ENCODE measurements at places on chromosomes 5 and 9.

DNA sequence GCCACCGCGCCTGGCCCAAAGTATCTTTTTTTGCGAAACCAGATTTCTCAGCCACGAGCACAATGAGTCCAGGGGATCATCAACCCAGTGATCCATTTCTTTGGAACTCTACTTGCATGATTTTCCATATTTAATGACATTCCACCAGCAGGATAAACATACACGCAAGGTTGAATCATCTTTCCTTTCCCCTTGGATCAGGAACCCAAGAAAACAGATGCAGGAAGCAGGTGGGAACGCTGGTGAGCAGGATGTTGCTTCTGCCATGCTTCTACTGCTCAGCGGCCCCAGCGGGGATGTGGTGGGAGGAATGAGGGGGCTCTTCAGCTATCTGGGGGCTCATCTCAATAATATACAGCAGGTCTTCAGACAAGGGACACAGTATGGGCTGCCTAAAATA is 118.2 kb downstream of the SEC61B start:
- DNase-seq, result no peak

GRCh38 chr5:138469540-138470321 is 4.5 kb downstream of the EGR1 start:
- DNase-seq, result no peak

- no peak for DNase-seq
Measured at GRCh38 chr5:141434006-141434405, 3.7 kb downstream of the PCDHGA12 start.

GRCh38 chr9:101566904-101567724 is 27.7 kb downstream of the PPP3R2 start:
- no peak for DNase-seq

DNA sequence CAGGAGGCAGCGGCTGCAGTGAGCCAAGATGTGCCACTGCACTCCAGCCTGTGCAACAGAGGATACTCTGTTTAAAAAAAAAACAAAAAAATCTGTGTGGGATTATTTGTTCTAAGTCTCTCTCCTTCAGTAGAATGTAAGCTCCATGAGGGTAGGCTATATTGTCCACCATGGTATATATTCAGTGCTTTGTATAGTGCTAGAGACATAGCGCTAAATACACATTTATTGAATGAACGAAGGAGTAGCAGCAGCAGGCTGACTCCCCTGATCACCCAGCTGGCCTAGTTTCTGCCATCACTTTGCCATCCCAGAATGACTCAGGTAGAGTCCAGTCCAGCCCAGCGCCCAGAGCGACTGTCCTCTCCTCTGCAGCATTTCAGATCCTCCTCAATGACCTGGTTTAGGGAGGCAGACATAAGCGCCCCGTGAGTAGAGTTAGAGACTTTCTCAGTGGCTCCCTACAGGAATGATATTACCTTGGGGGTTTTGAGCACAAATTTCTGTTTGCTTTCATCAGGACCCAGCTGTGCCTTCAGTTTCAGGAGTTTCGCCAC is 716 bp downstream of the HARS1 start:
- DNase-seq, result no peak

DNA sequence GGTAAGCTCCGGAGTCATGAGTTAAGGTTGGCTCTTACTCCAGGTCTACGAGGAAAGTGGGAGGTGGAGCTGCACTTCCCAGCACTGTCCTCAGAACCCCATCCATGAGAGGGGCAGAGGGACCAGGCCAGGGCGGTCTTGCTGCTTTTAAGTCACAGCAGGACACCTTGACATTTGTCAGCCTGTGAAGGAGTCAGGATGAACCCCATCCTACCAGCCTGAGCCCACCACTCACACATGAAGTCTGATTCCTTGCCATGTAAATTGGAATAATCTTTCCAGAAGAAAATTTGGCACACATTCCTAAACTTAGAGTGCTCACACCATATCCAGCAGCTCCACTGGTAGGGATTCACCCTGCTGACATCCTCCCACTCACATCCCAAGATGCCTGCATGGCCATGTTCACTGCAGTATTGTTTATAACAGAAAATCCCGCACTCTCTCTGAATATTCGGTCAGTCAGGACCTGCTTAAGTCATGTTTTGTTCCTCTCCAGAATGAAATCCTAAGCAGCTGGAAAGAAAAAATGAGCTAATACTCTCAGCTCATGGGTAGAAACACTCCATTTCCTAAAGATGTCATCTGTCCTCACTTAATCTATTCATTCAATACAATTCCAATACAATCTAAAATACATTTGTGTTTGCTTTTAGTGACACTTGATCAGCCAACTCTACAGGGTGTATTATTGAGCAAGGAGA is 79.3 kb upstream of the COL5A1 start:
- no peak for DNase-seq

GRCh38 chr9:99663856-99664255 is 157.8 kb upstream of the NR4A3 start:
- no peak for DNase-seq
